ENCODE measurements at places on chromosomes 3 and 15.

DNA sequence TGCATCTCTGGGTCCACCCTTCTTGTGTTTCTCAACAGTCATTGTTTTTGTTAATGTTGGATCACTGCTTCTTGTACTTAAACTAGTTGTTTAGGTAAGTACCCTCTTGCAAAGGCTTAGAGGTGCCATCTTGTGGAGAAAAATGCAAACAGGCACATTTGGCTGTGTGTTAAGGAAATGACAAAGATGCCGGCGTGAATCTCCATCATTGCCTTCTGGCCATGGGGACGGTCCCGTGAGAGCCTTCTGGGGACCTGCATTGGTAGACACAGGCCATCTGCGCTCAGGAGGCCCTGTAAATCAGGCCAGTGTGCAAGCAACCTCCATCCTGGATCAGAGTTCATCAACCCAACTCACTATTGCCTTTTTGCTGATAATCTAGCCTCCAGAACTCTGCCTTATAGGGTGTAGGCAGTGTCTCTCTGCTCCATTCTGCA is 158.6 kb upstream of the NR2E3 start:
- peak; percentile 56 for DNase-seq

DNA sequence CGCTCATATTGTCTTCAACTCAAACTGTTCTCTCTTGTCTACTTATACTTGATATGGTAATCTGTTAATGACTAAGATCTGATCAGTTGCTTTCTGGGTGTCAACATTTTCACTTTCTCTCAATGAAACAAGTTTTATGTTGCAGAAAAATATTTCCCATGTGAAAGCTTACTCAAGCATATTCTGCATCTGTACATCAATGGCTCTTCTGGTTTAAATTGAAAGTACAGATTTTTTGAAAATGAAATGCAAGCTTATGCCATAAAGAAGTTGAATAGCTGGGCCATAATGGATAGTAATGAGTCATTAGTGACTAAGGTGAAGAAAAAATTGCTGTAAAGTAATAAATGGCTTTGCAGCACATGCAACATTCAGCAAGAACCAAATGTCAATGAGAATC is 140.7 kb downstream of the BCHE start:
- DNase-seq = no peak

DNA sequence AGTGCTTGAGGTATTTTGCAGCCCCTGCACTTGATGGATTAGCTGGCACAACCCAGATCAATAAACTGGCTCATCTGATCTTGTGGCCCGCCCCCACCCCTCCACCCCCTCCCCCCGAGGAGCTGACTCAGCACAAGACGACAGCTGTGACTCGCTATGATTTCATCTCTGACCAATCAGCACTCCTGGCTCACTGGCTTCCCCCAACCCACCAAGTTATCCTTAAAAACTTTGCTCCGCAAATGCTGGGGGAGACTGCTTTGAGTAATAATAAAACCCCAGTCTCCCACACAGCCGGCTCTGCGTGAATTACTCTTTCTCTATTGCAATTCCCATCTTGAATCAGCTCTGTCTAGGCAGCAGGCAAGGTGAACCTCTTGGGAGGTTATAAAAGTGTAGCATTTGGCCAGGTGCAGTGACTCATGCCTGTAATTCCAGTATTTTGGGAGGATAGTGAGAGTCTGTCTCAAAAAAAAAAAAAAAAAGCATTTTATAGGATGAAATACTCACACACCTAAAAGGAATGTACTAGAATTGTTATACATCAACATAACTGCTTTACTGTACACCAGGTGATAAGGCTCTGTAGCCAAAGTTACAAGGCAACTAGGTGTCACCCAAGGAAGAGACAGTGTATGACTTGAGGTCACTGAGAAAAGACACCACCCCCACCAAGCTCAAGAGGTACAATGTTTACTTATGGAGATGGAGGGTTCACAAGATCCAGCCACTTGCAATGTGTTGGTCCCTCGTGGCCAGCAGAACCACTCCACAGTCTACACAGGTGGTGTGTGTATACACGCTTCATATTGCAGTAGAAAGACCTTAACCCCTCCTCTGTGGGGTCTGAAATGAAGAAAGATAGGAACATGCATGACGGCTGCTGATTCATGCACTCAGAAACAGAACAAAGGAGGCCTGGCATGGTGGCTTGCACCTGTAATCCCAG is 8.6 kb downstream of the ZNF445 start:
- no peak for DNase-seq

- no peak for DNase-seq
Measured at GRCh38 chr3:111351334-111351733, 190.7 kb upstream of the CD96 start.

- no peak for DNase-seq
Measured at GRCh38 chr3:47410417-47410720, 29.5 kb downstream of the PTPN23 start.
